IMR-90 (cell line): ENCODE measurements at places on chromosomes 1 and 21. TPM values are rescaled to one million over a fixed set of nuclear protein-coding genes. Genes with fewer than 3 reads are reported as not detected.

- H3K4me1 ChIP-seq, result peaks cover 1% of the 10 kb centered on the region; the same call in 1 of the 2 replicates
- H3K4me3 ChIP-seq, result no peak overlapping the region
- H3K27me3 ChIP-seq, result peaks cover 51% of the 10 kb centered on the region
- H3K27ac ChIP-seq, result no peak overlapping the region
- DNase-seq, result peak; percentile 26
- H3K36me3 ChIP-seq, result no peaks in the 10 kb centered on the region
These were observed 3.1 kb downstream of the TFAP2E start for GRCh38 chr1:35576061-35576765.

GRCh38 chr1:12643079-12643478 is 806 bp upstream of the AADACL4 start:
- no peak overlapping the region for H3K27ac ChIP-seq
- H3K27me3 ChIP-seq, result peaks cover 29% of the 10 kb centered on the region
- H3K36me3 ChIP-seq, result no peaks in the 10 kb centered on the region
- no peaks in the 10 kb centered on the region for H3K4me1 ChIP-seq
- DNase-seq, result no peak
- H3K4me3 ChIP-seq, result no peak overlapping the region

- no peaks in the 10 kb centered on the region for H3K36me3 ChIP-seq
- H3K27ac ChIP-seq, result peak overlapping the region; percentile 18; the same call in 1 of the 2 replicates
- DNase-seq, result peak; percentile 46
- H3K4me3 ChIP-seq, result no peak overlapping the region
- no peaks in the 10 kb centered on the region for H3K27me3 ChIP-seq
- peaks cover 55% of the 10 kb centered on the region for H3K4me1 ChIP-seq
These were observed 40.1 kb downstream of the AHDC1 start for GRCh38 chr1:27563591-27564471.

- H3K4me1 ChIP-seq, result no peaks in the 10 kb centered on the region
- no peaks in the 10 kb centered on the region for H3K36me3 ChIP-seq
- no peak overlapping the region for H3K27ac ChIP-seq
- H3K27me3 ChIP-seq, result no peaks in the 10 kb centered on the region
These were observed 165.4 kb downstream of the PLXNA2 start for GRCh38 chr1:208078752-208079151.

- H3K4me1 ChIP-seq, result peaks cover 52% of the 10 kb centered on the region
- H3K27me3 ChIP-seq, result no peaks in the 10 kb centered on the region
- peaks cover 44% of the 10 kb centered on the region for H3K36me3 ChIP-seq
- H3K4me3 ChIP-seq, result peak overlapping the region; percentile 95
- peak; percentile 78 for DNase-seq
- peak overlapping the region; percentile 94 for H3K27ac ChIP-seq
These were observed 3.0 kb downstream of the ZC3H12A start for GRCh38 chr1:37477198-37477931.

GRCh38 chr1:15246960-15247614 is at the start of gene FHAD1:
FHAD1 (plus strand) TSS chr1:15247223; CDS start chr1:15251785, 4,562 bp downstream.
- peak within 1 kb of the TSS; percentile 27; the same call in 1 of the 2 replicates for H3K27ac ChIP-seq
- peak within 1 kb of the TSS; percentile 35 for H3K4me3 ChIP-seq
- H3K27me3 ChIP-seq, result peaks cover 21% of the 10 kb centered on the region
- H3K36me3 ChIP-seq, result no peaks in the 10 kb centered on the region

Gene PLA2G4A
- total RNA-seq, result 3.8 and 4.4 TPM in 2 replicates

Gene IVL
- total RNA-seq, result not detected in 2 replicates

Gene SLC19A1
- 2.2 and 3.3 TPM in 2 replicates for total RNA-seq

Gene SHE
- total RNA-seq, result not detected in 2 replicates

Gene SAMD13
- total RNA-seq, result 0.36 and 0.56 TPM in 2 replicates
